ENCODE measurements at places on chromosomes 12 and 14.
A peak's percentile ranks its signal among the peaks of the same experiment; 100 is the strongest.

- DNase-seq: no peak
These were observed 1.9 kb upstream of the RFX4 start for GRCh38 chr12:106580671-106581508.

DNA sequence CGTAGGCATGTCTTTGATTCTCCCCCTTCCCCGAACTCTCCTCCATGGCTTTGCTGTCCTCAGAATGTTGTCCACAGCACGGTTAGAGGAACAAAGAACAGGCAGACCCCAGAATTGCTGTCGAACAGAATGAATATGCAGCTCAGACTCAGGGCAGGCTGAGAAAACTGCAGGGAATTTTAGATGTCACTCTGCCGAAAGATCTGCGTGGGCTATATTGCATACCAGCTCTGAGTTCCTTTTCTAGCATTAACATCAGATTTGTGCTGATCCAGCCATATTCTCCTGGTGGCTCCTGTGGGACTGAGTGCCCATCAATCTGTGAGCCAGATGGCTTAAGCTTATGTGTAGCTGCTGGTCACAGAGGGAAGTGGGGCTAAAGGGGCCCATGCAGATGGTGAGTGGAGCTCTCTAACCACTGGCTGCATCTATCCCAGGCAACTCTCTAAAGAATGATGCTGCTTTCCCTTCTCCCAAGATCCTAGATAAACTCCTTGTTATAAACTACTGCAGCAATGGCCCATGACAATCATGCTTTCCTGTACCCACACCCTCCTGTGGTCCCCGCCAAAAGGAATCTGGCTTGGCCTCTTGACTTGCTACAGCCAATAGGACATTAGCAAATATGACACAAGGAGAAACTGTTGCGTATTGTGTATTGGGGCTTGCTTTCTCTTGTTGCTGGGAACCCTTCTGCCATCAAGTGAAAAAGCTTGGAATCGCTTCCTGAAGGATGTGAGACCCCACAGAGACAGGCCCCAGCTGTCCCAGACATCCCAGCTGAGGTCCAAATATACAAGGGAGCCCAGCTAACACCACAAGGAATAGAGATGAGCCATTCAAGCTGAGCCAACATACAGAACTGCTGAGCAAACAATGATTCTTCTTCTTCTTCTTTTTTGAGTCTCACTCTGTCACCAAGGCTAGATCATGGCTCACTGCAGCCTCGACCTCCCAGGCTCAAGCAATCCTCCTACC lies 101.3 kb downstream of the FOXN3 start:
- DNase-seq: no peak

GRCh38 chr14:34051966-34052657 lies 101.2 kb upstream of the EGLN3 start:
- no peak for DNase-seq

DNA sequence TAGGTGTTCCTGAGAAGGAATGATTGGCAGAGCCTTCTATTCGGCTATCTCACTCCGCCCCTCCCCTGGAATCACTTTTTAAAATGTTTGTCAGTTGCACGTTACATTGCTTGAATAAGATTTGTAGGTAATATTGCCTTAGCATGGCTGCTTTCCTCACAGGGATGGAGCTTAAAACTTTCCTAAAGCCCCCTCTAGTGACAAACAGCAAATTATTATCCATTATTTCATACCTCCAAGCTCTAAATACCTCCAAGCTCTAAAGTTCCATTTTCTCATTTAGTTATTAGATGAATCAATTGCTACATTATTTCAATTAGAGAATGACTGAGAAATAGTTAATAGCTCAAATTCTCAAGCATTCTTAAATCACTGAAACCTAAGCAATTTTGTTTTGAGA lies 5.1 kb upstream of the SPATA7 start:
- no peak for DNase-seq

DNA sequence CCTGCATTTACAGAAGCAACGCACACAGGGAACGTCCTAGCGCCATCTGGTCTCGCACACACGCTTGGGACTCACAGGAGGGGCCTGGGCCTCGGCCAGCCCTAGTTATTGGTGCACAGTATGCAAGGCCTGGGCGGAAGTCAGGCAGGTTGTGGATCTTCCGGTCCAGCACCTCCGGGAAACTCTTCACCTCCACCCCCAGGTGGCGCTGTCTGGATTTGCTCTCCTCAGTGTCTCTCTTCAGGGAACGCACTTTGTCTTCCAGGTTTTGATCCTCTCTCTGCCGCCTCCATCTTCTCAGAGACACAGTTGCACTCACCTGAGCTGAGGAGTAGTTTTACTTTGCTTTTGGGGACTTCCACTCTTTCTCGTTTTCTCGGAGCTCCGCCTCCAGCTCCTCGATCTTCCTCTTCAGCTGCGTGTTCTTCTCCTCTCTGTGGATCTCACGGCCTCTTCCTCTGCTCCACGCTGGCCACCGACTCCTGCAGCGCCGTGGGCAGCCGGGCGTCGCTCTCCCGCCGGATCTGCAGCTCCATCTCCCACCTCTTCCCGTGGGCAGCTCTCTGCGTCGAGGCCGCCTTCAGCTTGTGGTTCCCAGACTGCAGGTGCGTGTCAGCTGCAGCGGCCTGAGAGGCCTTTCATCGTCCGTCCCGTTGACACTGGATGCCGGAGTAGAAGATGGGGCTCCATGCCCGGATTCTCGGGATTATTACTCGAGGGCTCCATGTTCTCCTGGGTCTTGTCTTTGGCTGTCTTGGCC lies 933.8 kb downstream of the TMEM121 start:
- peak; percentile 73 for DNase-seq

GRCh38 chr14:68704736-68705720 lies 87.8 kb downstream of the ZFP36L1 start:
- DNase-seq: no peak

GRCh38 chr14:88210426-88210825 lies 112.6 kb downstream of the KCNK10 start:
- DNase-seq: no peak

DNA sequence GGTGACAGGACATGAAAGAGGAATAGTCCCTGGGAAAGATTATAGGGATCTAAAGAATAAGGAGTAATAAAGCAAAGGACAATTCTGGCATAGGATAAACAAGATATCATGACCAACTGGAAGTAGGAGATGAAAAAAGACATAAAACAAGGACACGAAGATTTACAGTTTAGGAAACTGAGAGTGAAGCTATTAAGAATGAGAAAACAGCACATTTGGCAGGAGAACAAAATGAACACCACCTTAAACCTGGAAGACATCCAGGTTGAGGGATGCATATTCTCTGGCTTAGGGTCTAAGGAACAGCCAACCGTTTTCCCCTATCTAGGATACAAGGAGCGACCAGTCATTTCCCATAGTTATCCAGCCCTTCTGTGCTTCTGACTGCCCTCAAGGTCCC lies 1.9 kb downstream of the TRIP11 start:
- DNase-seq: no peak

- DNase-seq: no peak
These were observed 167.4 kb upstream of the HMGA2 start for GRCh38 chr12:65656891-65657351.

- no peak for DNase-seq
These were observed 83.0 kb downstream of the LRRC9 start for GRCh38 chr14:60002819-60003492.

DNA sequence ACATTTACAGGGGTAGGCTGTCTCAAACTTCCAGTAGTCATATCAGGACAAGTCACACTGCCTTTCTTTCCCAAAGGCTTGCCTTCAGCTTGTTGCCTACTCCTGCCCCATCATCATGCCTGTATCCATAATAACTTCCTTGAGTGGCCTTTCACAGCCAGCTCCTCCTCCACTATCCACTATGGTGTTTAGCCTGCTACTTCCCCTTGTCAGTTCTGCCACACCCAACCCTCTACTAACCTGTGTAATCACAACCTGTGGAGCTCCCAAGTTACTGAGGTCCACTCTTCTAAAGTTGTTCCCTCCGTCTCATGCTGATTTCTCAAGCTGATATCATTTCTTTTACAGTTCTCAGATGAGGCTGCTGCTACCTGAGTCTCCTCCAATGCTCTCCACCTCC lies 159.9 kb downstream of the BMP4 start:
- DNase-seq: no peak

- no peak for DNase-seq
These were observed 49.2 kb upstream of the SLC38A1 start for GRCh38 chr12:46318037-46318436.

- DNase-seq: no peak
These were observed 55.3 kb downstream of the CLMN start for GRCh38 chr14:95264271-95264973.

GRCh38 chr12:29510591-29511185 lies 13.2 kb upstream of the OVCH1 start:
- no peak for DNase-seq

GRCh38 chr12:52336641-52337040 lies 15.4 kb upstream of the KRT83 start:
- no peak for DNase-seq

GRCh38 chr12:111437816-111438454 lies 32.2 kb downstream of the SH2B3 start:
- no peak for DNase-seq

DNA sequence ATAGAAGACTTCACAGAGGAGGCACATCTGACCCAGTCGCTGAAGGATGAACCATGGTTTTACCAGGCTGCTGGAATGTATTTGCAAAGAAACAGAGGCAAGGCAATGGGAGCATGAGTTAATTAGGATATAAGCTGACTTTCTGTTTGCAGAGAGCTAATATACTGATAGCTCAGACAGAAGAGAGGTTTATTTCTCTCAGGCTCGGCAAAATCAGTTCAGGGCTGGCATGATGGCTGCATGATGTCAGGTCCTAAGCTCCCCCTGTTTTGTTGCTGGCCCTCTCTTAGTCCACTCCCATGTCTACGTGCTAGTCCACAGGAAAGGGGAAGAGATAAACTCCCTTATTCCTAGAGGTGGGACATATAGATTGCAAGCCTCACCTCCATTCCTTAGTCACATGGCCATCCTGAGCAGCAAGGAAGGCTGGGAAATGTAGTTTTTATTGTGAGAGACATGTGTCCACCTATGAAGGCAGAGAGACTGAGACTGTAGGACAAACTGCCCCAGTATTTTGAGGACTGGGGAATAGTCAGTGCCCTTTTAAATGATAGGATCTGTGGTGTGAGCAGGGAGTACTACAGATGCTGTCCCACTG lies 224.5 kb downstream of the VRK1 start:
- no peak for DNase-seq

GRCh38 chr14:60313093-60313492 lies 64.1 kb downstream of the PPM1A start:
- no peak for DNase-seq

- no peak for DNase-seq
These were observed 14.8 kb upstream of the APOF start for GRCh38 chr12:56377310-56377988.

DNA sequence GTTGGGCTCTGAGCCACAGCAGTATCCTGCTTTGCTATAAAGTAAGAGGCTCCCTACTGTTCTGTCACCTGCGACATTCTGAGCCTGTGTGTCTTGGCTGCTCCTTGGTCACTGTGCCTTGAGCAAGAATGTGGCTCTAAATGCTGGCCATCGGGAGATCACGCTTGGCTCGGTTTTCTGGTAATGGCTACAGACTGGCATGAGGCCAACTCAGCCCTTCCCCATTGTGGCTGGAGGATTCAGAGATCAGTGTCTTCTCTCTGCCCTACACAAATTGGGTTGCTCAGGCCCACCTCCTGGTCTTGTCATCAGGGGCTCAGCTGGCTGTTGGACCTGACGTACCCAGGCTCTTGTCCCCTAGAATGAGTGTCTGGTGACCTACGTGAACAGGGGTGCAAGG lies 94.5 kb downstream of the PLXNC1 start:
- DNase-seq: no peak

- DNase-seq: no peak
These were observed 212.2 kb downstream of the KIF26A start for GRCh38 chr14:104350463-104351185.

DNA sequence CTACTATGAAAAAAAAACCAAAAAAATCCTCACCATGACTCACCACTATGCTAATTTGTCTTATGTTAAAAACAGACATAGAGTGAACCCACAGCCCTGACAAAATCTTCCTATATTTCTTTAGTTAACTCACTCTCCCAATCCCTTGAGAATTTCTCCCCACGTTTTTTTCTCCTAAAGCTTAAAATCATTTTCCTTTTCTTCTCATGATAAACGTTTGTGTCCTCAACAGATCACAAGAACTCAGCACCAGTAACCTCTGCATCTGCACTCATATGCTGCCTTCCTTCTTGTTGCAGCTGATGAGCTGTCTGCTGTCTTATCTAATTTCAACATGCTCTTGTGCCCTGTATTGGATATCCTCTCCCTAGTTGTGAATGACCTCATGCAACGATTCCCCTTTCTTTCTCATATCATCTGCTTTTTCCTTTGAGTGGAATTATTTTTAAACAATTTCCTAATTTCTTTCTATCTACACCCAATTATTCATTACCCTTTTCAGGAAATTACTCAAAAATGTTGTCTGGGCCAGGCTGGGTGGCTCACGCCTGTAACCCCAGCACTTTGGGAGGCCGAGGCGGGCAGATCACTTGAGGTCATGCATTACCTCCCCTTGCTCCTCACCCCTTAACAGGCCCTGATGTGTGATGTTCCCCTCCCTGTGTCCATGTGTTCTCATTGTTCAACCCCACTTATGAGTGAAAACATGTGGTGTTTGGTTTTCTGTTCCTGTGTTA lies 427.5 kb upstream of the MGAT4C start:
- DNase-seq: no peak

GRCh38 chr12:130806574-130806973 lies 32.5 kb downstream of the STX2 start:
- no peak for DNase-seq

DNA sequence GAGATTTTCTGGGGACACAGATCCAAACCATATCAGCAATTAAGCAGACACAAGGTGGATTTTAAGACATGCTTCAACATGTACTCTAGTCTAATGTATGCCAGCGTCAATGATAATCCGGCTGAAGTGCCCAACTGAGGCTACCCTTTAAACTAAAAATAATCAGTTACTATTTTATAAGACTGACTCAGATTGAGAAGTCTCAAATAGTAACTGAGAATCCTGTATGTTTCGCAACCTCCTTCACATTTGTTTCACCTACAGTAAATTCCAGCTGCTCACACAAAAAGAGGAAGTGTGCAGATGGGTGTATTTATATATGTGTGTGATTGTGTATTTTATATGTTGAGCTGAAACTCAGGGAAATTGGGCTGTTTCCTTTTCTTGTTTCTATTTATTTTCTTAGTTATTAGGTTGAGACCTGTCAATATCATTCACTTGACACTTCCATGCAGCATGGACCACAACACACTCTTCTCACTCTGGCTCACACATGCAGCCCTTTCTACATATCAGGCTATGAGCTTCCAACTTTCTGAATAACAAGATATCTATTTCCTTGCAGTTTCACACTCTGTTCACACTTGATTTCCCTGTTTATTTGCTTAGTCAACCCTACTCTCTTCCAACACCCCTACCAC lies 1224.9 kb upstream of the TMEM132C start:
- no peak for DNase-seq

All from CD4-positive, alpha-beta T cell treated with Interleukin-10 for 1 hour (primary cell).